ENCODE measurements at places on chromosomes 1 and 21. TPM values are rescaled to one million over a fixed set of nuclear protein-coding genes. Genes with fewer than 3 reads are reported as not detected.

GRCh38 chr1:147283011-147283410 is 40.5 kb downstream of the CHD1L start:
- H3K27ac ChIP-seq, result no peak overlapping the region
- no peak overlapping the region for H3K4me3 ChIP-seq
- H3K36me3 ChIP-seq, result peaks cover 43% of the 10 kb centered on the region
- no peak for DNase-seq
- no peaks in the 10 kb centered on the region for H3K27me3 ChIP-seq

DNA sequence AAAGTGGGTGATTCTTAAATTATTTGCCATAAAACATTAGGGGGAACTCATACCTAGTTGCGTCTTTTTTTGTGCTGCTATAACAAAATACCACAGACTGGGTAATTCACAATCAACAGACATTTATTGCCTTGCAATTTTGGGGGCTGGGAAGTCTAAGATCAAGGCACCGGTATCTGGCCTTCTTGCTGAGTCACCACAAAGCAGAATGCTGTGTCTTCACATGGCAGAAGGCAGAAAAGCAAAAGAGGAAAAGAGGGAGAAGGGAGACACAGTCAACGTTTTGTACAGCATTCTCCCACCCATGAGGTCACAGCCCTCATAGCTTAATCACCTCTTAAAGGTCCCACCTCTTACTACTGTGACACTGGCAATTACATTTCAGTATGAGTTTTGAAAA is 291.0 kb downstream of the CHRM3 start:
- no peak overlapping the region for H3K27ac ChIP-seq
- H3K27me3 ChIP-seq, result no peaks in the 10 kb centered on the region
- H3K4me3 ChIP-seq, result no peak overlapping the region
- no peaks in the 10 kb centered on the region for H3K4me1 ChIP-seq
- no peak for DNase-seq
- H3K36me3 ChIP-seq, result no peaks in the 10 kb centered on the region

The SRM gene
- 72.3 TPM for total RNA-seq

DNA sequence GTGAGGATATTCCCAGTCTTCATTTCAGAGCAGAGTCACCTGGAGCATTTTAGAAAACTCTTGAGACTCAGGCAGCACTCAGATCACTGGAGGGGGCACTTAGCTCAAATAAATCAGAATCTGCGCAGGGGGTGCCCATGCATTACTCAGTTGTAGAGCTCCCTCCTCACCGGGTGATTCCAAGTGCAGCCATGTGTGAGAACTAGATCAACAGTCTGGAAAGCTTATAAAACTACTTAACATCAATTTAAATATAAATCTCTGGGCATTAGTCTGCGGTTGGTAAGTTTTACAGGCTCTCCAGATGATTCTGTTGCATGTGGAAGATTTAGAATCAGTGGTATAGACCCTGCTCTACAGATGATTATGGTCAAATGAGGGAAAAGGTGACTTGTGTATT is 128.6 kb downstream of the ST6GALNAC3 start:
- no peaks in the 10 kb centered on the region for H3K4me1 ChIP-seq
- no peak overlapping the region for H3K4me3 ChIP-seq
- H3K36me3 ChIP-seq, result no peaks in the 10 kb centered on the region
- no peaks in the 10 kb centered on the region for H3K27me3 ChIP-seq
- DNase-seq, result no peak
- H3K27ac ChIP-seq, result no peak overlapping the region

DNA sequence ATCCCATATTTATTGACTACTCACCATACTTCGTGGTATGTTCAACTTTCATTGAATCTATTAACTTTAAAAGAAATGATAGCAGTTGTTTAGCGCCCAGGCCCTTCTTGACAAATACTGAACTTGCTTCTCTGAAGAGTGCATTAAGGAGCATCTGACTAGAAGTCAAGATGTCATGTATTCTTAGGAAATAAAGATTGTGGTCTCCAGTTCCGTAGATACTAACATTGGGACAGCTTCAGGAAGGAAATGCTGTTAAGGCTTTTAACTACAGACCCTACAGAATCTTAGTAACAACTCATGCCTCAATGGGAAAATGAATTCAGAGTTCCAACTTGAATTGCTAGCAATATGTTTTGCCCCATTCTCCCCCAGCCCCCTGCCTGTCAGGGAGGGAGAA is 14.8 kb downstream of the LYST start:
- no peak for DNase-seq
- H3K27me3 ChIP-seq, result no peaks in the 10 kb centered on the region
- H3K27ac ChIP-seq, result no peak overlapping the region

- DNase-seq, result no peak
- no peak overlapping the region for H3K27ac ChIP-seq
- H3K27me3 ChIP-seq, result no peaks in the 10 kb centered on the region
- no peak overlapping the region for H3K4me3 ChIP-seq
- H3K36me3 ChIP-seq, result peaks cover 70% of the 10 kb centered on the region
These were observed 7.6 kb downstream of the SLC25A24 start for GRCh38 chr1:108192581-108192980.

DNA sequence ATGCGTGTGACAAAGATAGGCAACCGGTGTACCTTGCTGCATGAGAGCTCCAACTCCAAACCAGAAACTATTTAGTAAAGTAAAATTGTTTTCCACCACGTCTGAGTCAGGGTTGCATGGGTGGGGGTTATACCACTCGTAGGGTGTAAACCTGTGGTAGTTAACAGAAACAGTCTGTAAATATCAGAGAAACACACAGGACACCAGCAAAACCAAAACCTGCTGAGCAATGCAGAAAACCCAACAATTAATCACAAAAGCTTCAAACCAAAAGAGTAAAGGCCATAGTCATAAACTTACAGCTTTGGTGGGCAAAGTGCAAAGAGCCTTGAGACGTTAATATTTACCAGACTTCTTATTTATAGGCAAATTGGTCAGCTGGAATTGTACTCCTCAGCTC is 282.7 kb downstream of the BACH1 start:
- no peak overlapping the region for H3K4me3 ChIP-seq
- no peak overlapping the region for H3K27ac ChIP-seq
- no peak for DNase-seq
- H3K36me3 ChIP-seq, result no peaks in the 10 kb centered on the region
- no peaks in the 10 kb centered on the region for H3K4me1 ChIP-seq

The CPLANE2 gene
- 6.8 TPM for total RNA-seq

DNA sequence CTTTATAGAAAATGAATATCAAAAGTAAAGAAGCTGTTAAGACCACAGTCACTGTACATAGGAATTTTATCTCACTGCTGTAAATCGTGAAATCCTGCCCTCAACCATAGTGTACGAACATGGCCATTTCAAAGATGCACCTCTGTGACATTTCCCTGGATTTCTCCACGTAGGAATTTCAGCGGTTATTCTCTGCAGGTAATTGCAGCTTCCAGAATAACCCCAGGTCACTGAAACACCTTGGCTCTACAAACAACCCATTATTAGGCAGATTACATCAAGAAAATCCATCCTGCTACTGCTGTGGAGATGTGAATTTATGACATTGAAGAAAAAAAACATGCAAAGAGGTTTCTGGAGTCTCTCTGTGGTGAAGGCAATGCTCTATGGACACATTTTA is 196.2 kb upstream of the USP25 start:
- DNase-seq, result no peak
- peaks cover 3% of the 10 kb centered on the region for H3K4me1 ChIP-seq
- peaks cover 2% of the 10 kb centered on the region for H3K27me3 ChIP-seq
- H3K36me3 ChIP-seq, result no peaks in the 10 kb centered on the region
- no peak overlapping the region for H3K4me3 ChIP-seq
- no peak overlapping the region for H3K27ac ChIP-seq

- H3K27ac ChIP-seq, result no peak overlapping the region
These were observed 56.4 kb downstream of the DIP2A start for GRCh38 chr21:46515109-46515508.

The EXTL1 gene
- not detected for total RNA-seq

DNA sequence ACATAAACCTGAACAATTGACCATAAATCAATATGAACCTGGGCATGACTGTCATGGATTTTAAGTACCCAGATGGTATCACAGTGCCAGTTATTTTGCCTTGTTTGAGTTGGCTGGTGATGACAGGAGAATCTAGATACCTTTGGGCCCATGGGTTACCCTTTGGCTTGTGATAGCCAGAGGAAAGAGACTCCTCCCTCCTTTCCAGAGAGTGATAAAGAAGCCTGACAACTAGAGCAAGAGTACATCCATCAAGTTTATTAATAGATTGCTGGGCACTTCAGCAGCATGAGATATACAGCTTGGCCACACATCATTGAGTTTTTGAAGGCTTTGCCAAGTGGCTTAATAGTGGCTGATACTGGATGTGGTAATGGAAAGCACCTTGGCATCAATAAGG is 6.6 kb upstream of the FMO3 start:
- H3K27ac ChIP-seq, result no peak overlapping the region
- H3K27me3 ChIP-seq, result no peaks in the 10 kb centered on the region
- no peak for DNase-seq
- no peak overlapping the region for H3K4me3 ChIP-seq
- no peaks in the 10 kb centered on the region for H3K36me3 ChIP-seq

The C1orf115 gene
- total RNA-seq, result 0.28 TPM

DNA sequence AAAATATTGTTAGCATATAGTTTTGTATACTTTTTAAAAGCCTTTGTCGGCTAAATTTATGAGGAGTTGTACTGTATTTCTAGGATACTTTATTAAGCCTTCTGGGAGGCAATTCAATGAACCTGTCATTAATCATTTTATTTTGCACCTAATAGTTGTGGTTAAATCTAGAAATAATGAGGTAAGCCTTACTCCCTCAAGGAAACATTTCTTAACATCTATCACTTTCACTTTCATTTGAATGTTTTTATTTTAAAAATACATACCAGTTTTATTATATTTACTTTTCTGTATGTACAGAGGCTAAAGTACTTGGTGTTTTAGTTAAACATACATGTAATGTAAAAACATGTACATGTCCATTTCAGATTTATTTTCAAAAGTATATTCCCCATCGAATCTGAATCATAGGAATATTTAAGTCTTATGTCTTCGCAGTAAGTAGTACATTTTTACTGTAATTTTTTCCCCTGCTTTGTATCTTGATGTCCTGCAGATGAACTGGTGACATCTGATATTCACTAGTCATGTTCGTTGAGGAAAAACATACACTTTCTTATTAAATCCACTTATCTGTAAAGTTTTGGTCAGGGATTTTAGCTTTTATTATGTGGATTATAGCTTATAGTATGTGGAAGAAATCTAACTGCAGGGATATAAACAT is 82.8 kb downstream of the DISP1 start:
- H3K27me3 ChIP-seq, result no peaks in the 10 kb centered on the region
- no peak for DNase-seq
- H3K27ac ChIP-seq, result peak overlapping the region; percentile 79

DNA sequence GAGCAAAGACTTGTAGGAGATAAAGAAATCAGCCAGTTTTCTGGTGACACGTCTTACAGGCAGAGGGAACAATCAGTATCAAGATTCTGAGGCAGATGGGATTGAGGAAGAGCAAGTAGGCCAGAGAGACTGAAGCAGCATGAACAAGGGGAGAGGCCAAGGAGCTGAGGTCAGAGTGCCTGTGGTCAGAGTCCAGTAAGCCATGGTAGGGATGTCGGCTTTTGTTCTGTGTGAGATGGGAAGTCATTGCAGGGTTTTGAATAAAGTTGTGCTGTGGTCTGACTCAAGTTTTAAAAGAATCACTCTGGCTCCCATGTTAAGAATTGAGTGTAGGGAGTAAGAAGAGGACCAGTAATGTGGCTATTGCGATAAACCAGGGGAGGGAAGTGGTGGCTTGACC is 85.9 kb upstream of the IVNS1ABP start:
- no peak for DNase-seq
- peaks cover 33% of the 10 kb centered on the region for H3K4me1 ChIP-seq

DNA sequence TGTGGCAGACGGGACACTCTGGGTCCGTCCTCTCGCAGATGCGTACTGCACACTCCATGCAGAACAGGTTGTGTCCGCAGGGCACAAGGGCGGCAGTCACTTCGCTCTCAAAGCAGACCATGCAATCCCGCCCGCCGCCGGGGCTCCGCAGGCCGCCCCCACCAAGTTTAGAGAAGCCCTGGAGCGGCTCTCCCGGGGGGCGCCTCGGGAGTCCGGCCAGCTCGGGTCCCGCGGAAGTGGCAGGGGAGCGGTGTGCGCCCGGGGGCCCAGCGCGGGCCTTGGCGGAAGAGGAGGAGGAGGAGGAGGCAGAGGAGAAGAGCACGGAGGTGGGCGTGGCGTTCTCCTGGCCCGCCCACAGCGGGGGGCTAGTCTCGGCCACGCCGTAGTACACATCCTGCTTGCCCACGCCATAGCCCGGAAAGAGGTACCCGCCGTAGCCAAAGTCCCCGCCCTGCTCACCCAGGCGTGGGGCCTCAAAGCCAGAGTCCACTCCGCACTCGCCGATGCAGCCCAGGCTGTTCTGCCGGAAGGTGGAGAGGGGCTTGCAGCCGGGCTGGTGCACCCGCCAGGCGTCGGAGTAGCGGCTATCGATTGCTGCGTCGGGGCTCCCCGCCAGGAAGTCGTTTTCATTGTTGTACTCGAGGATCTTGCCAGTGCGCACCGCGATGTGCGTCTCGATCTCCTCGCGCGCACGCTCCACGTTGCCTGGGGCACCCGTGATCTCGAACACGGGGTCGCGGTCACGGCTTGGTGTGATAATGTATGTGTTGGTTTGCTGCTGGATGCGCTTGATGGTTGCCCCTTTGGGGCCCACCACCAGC is 5.4 kb downstream of the MEX3A start:
- no peaks in the 10 kb centered on the region for H3K4me1 ChIP-seq
- DNase-seq, result no peak
- H3K36me3 ChIP-seq, result no peaks in the 10 kb centered on the region
- no peak overlapping the region for H3K27ac ChIP-seq
- no peak overlapping the region for H3K4me3 ChIP-seq

GRCh38 chr1:41915786-41916571 is 2.7 kb downstream of the HIVEP3 start:
- peak overlapping the region; percentile 81 for H3K27ac ChIP-seq
- H3K36me3 ChIP-seq, result peaks cover 3% of the 10 kb centered on the region
- peak overlapping the region; percentile 76 for H3K4me3 ChIP-seq
- H3K4me1 ChIP-seq, result peaks cover 57% of the 10 kb centered on the region
- no peak for DNase-seq

GRCh38 chr1:207164086-207164485 is 60.1 kb downstream of the C4BPA start:
- H3K27ac ChIP-seq, result no peak overlapping the region
- H3K27me3 ChIP-seq, result no peaks in the 10 kb centered on the region
- no peak for DNase-seq
- H3K4me3 ChIP-seq, result no peak overlapping the region

The TSSK3 gene
- total RNA-seq, result 0.51 TPM

Measured in activated naive CD8-positive, alpha-beta T cell treated with anti-CD3 and anti-CD28 coated beads, Interleukin-2, amount 10 ng/mL, durations not matched to agents 7 days and 5 days (primary cell).